Lung microvascular endothelial cell (primary cell): ENCODE measurements at places on chromosomes 3 and 15. TPM values are rescaled to one million over a fixed set of nuclear protein-coding genes. Genes with fewer than 3 reads are reported as not detected.

The KIF7 gene
- total RNA-seq = 0.40 and 1.1 TPM in 2 replicates

The OCA2 gene
- total RNA-seq = not detected in 2 replicates

The TICRR gene
- 0.40 and 1.5 TPM in 2 replicates for total RNA-seq

The C15orf62 gene
- total RNA-seq = 0.22 and 0.40 TPM in 2 replicates

The SCN11A gene
- under 0.01 TPM in 2 replicates for total RNA-seq

The SERPINI1 gene
- total RNA-seq = 0.65 and 1.2 TPM in 2 replicates
